Aortic smooth muscle cell (primary cell): ENCODE measurements at places on chromosomes 1 and 21. TPM values are rescaled to one million over a fixed set of nuclear protein-coding genes. Genes with fewer than 3 reads are reported as not detected.

The CD84 gene
- total RNA-seq = under 0.01 TPM in 1 of 2 replicates, not detected in the other

The IPP gene
- 14.6 and 15.3 TPM in 2 replicates for total RNA-seq

The MYOG gene
- not detected in 2 replicates for total RNA-seq

The TTLL10 gene
- not detected in 2 replicates for total RNA-seq

The PKP1 gene
- under 0.01 and 0.06 TPM in 2 replicates for total RNA-seq

The HTR6 gene
- 0.06 and 0.13 TPM in 2 replicates for total RNA-seq

The SEMA6C gene
- 0.53 and 1.1 TPM in 2 replicates for total RNA-seq

The IL6R gene
- 11.8 and 22.7 TPM in 2 replicates for total RNA-seq

The KRTAP21-1 gene
- total RNA-seq = not detected in 2 replicates

The TNFRSF18 gene
- not detected in 2 replicates for total RNA-seq

The SPRR2A gene
- total RNA-seq = not detected in 2 replicates

The ADAMTS4 gene
- total RNA-seq = 4.2 and 7.5 TPM in 2 replicates

The PRKCZ gene
- total RNA-seq = 1.1 and 2.2 TPM in 2 replicates

The RIMS3 gene
- total RNA-seq = under 0.01 and 0.06 TPM in 2 replicates

The RHD gene
- total RNA-seq = not detected in 2 replicates

The GBP6 gene
- total RNA-seq = not detected in 2 replicates

The ATAD3C gene
- total RNA-seq = 0.56 and 0.66 TPM in 2 replicates

The HJV gene
- total RNA-seq = 0.06 TPM in 1 of 2 replicates, not detected in the other

The OPRD1 gene
- total RNA-seq = under 0.01 TPM in 1 of 2 replicates, not detected in the other

The HAO2 gene
- total RNA-seq = not detected in 2 replicates

The GBP4 gene
- 0.31 and 0.53 TPM in 2 replicates for total RNA-seq

The TCHH gene
- under 0.01 TPM in 1 of 2 replicates, not detected in the other for total RNA-seq

The MYOM3 gene
- 0.13 and 0.31 TPM in 2 replicates for total RNA-seq

The USP24 gene
- 35.4 and 40.1 TPM in 2 replicates for total RNA-seq

The EPHA8 gene
- total RNA-seq = not detected in 2 replicates

The PRAMEF12 gene
- total RNA-seq = not detected in 2 replicates

The HSD3B1 gene
- total RNA-seq = not detected in 2 replicates

The PLEKHA6 gene
- total RNA-seq = 0.31 and 1.5 TPM in 2 replicates

The SIM2 gene
- not detected in 2 replicates for total RNA-seq

The STXBP3 gene
- total RNA-seq = 63.5 and 65.0 TPM in 2 replicates

The LRRC40 gene
- total RNA-seq = 17.9 and 20.1 TPM in 2 replicates

The SERPINC1 gene
- total RNA-seq = 0.12 and 0.13 TPM in 2 replicates

The DTL gene
- 11.4 and 20.7 TPM in 2 replicates for total RNA-seq

The PDPN gene
- 0.06 TPM in 1 of 2 replicates, not detected in the other for total RNA-seq

The TMOD4 gene
- 0.56 TPM in 1 of 2 replicates, not detected in the other for total RNA-seq

The PINK1 gene
- total RNA-seq = 61.9 and 73.1 TPM in 2 replicates

The CHRNB2 gene
- under 0.01 TPM in 1 of 2 replicates, not detected in the other for total RNA-seq

The LRRC8B gene
- total RNA-seq = 0.75 and 2.1 TPM in 2 replicates

The RBP7 gene
- 0.19 TPM in 1 of 2 replicates, not detected in the other for total RNA-seq

The ATP5PF gene
- 55.2 and 65.8 TPM in 2 replicates for total RNA-seq

The TGFB2 gene
- total RNA-seq = 5.7 and 12.4 TPM in 2 replicates

The LCE1C gene
- not detected in 2 replicates for total RNA-seq

The FCRL2 gene
- total RNA-seq = not detected in 2 replicates
